ENCODE measurements at places on chromosomes 7 and 10.

DNA sequence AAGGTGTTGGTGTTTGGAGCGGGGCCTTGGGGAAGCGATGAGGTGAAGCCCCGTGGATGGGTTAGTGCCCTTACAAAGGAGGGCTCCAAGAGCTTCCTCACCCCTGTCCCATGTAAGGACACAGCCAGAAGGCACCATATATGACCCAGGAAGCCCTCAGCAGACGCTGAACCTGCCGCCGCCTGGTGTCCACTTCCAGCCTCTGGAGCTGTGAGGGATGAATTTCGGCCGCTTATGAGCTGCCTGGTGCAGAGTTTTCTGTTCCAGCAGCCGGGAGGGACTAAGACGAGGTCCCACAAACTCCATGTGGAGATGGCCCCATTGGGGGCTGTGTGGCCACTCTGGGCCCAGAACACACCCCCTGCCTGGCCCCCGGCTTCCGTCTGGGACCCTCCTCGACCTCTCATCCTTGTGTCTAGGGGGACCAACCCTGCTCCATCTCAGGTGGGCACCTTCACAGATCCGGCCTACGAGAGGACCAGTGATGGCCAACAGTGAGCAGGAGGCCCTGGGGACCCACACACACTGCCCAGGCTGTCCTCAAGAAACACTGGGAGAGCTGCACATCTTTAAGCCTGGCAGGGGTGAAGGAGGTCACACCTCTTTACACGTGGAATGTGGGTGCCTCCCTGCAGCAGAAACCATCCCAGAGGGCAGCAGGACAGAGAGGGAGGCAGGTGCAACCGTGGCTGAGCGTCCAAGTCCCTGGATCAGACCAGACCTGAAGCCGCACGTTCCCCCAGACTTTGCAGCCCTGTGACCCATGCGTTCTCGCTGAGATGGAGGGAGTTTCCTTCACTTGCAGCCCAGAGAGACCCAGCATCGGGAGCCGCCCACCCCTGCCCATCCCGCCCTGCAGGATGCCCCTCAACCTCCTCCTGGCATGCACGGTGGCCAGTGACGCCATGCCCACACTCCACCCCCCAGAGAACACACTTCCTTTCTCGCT is 96.1 kb downstream of the PDGFA start:
- DNase-seq, result no peak

DNA sequence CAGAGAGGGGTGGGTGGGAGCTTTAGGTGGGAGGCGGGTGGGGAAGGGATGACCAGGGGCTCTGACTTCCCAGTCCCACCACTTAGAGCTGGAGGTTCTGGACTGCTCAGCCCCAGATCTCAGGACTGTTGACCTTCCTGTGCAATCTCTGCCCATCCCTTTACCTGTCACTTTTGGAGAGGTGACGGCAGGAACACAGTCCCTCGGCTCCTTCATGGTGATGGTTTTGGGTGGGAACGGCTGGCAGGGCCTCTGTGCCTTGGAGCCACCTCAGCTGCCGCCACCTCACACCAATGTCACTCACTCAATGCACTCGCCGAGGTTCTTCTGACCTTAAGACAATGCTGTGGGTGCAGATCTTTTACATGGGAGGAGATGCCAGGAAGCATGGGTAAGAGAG is 49.0 kb downstream of the TMEM270 start:
- no peak for DNase-seq

- DNase-seq, result no peak
Observed at GRCh38 chr7:116812860-116813259, 49.5 kb upstream of the CAPZA2 start.

DNA sequence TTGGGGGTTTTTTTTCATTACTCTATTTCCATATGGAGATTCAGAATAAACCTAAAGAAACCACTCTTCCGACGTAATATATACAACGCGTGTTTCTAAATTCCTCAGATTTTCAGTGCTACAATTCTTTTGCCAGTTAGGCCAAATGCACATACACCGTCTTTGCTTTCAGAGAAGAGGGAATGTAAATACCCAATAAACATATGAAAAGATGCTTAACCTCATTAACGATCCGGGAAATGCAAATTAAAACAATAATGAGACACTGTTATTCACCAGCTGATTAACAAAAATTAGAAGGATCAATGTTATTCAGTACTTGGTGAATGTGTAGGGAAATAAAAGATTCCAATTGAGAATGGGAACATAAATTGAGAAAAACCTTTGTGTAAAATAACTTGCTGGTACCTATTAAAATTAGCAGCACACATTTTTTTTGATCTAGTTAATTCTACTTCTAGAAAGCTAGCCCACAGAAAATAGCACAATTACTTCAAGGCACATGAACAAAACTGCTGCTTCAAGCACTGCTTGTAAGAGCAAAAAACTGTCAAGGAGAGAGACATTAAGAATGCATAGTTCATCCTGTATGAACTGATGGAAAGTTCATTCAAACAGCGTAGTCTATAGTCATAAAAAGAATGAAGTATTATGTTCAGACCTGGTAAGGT is 56.7 kb downstream of the FGFR2 start:
- no peak for DNase-seq

DNA sequence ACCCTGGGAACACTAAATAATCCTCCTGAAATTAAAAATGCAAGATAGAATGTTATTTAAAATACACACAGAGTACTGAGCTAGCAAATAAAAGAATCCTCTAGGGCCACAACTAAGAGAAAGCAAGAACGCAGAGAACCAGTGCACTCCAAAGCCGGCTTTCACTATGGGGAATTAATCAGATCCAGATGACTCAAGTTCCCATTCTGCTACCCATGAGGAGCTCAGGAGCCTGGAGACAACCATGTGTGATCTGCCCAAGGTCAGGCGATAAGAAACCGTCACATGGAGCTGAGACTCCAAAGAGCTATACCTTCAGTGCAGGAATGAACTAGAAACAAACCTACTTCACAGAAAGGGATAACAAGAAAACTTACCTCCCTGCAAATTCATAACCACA is 19.5 kb upstream of the CYREN start:
- DNase-seq, result no peak

- no peak for DNase-seq
Observed at GRCh38 chr7:38744746-38745145, 113.6 kb upstream of the AMPH start.

DNA sequence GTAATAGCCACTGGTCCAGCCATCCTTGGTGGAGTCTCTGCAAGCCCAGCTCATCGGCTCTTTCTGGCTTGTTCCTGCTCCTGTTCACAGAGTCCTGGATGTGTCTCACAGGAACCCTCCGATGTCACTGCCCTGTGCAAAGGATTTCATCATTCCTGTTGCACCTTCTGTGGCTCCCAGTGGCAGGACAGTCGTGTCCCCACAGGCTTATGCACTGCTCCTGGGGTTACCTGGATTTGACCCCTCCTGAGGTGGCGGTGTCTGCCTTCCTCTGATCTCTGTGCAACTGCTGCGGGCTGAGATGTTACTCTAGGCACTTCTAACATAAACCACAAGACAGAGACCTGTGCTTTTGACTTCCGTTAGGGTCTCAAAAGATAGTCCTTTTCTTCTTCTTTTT is 30.6 kb downstream of the APBB1IP start:
- DNase-seq, result no peak

GRCh38 chr7:94368371-94368791 is 26.3 kb upstream of the COL1A2 start:
- no peak for DNase-seq

DNA sequence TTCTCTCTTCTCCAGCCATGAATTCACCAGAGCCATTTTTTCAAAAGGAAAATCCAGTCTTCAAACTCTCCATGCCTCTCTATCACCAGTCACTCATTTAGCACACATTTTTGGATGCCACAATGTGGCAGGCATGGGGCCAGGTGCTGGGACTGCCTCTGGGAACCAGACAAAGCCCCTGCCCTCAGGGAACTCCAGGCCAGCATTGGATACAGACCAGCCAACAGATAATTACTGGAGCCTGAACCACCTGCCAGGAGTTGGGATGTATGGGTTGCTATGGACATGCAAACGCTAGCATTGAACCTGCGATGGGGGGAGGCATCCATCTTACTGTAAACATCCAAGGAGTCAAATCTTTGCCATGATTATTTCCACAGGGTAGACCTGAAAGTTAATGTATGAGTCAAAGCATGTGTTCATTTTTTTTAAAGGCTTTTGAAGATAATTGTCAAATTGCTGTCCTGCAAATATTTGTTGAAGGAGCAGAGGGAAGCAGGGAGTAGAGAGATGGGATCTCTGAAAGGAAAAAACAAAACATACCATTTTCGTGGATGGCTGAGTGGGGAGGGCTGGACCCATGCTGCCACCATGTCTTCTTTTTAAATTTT is 43.2 kb downstream of the SRRM3 start:
- no peak for DNase-seq

DNA sequence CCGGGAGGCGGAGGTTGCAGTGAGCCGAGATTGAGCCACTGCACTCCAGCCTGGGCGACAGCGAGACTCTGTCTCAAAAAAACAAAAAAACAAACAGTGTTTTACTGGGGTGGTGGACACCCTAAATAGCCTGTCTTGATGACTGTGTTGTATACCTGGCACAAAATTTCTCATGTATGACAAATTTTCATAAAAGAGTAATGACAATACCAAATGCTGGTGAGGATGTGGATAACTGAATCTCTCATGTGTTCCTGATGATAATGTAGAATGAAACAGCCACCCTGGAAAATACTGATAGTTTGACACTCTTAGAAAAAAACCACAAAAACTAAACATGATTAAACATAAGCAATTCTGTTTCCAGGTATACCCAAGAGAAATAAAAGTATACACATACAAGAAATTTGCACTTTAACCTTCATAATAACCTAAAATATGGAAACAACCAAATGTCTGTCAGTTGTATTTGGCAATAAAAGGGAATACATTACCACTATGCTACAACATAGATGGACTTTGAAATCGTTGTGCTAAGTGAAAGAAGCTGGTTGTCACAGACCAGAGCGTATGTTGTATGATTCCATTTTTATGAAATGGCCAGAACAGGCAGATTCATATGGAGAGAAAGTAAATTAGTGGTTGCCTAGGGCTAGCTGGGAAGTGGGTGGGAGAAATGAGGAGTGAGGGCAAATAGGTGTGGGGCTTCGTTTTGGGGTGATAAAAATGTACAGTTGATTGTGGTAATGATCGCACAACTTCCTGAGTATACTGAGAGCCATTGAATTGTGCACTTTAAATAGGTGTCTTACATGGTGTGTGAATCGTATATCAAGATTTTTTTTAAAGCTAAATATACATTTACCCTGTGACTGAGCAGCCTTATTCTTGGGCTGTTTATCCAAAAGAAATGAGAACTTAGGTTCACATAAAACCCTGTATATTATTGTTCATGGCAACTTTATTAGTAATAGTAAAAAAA is 12.5 kb downstream of the WDR37 start:
- DNase-seq, result no peak

GRCh38 chr7:86407291-86407690 is 236.4 kb upstream of the GRM3 start:
- DNase-seq, result no peak

DNA sequence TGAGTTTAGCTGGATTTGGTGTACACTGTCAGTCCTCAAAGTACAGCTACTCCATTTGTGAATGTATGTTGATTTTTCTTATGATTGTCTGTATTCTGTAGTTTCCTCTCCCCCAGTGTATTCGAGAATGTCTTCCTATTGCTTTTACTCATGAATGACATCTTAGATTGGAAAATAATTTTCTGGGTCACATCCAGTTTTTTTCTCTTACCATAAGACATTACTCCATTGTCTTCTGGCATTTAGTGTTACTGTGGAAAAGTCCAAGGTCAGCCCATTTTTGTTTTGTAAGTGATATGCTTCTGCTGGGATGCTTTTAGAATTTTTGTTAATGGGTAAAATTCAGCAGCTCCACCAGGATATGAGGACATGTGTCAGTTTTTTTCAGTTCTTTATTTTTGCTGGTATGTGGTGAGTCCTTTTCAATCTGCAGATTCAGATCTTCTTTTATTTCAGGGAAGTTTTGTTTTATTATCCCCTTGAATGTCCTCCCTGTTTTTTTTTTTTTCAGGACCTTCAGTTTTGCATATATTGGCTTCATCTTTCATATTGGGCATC is 33.6 kb downstream of the WAC start:
- no peak for DNase-seq

- no peak for DNase-seq
Observed at GRCh38 chr7:143733876-143734275, 23.6 kb downstream of the CTAGE6 start.

Data from stimulated activated CD4-positive, alpha-beta T cell treated with anti-CD3 and anti-CD28 coated beads, TNF-alpha, amount 100 ng/mL, for 1 hour (primary cell).